Thymus (tissue), 14 donors: ENCODE measurements at places on chromosomes 5 and 9. TPM values are rescaled to one million over a fixed set of nuclear protein-coding genes. Genes with fewer than 3 reads are reported as not detected.
A peak's percentile ranks its signal among the peaks of the same experiment; 100 is the strongest.

DNA sequence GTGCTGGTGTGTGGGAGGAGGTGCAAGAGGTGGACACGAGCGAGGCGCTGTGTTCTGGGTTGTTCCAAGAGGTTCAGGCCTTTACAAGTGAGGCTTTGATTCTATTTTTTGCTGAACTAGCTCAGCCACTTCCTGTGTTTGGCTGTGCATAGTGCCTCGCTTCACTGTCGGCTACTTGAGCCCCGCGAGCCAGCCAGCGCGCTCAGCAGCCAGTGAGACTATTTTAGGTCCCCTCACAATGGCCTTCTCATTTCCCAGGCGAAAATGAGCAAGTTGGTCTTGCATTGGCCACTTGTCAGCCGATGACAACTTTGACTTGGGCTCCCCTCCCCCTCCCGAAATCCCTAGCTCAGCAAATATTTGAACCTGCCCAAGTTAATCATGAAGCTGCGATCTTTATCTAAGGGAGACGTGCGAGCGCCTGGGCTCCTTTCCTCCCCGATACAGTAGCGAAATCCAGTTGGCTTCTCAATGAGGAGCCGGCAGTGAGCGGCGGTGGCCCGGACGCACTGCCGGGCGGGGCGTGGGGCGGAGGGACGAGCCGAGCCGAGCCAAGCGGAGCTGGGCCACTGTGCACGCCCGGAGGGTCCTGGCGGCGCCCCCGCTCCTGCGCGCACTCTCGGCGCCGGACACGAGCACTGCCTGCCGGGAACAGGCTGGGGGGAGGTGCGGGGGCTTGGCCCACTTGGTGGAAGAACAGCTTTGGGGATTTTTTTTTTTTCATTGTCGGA is 72.6 kb downstream of the PIK3R1 start:
- H3K4me1 ChIP-seq: peaks cover 37% of the 10 kb centered on the region
- H3K4me3 ChIP-seq: peak overlapping the region; percentile 61
- DNase-seq: no peak
- H3K27ac ChIP-seq: peak overlapping the region; percentile 83
- H3K36me3 ChIP-seq: peaks cover 4% of the 10 kb centered on the region
- no peaks in the 10 kb centered on the region for H3K27me3 ChIP-seq

GRCh38 chr5:61010467-61011454 is 65.8 kb downstream of the NDUFAF2 start:
- H3K36me3 ChIP-seq: no peaks in the 10 kb centered on the region
- H3K4me3 ChIP-seq: no peak overlapping the region
- H3K4me1 ChIP-seq: no peaks in the 10 kb centered on the region
- no peak for DNase-seq
- H3K27ac ChIP-seq: no peak overlapping the region

GRCh38 chr5:174489215-174489614 is 235.2 kb upstream of the MSX2 start:
- H3K27me3 ChIP-seq: no peaks in the 10 kb centered on the region
- H3K27ac ChIP-seq: no peak overlapping the region
- no peak for DNase-seq
- H3K4me3 ChIP-seq: no peak overlapping the region
- H3K4me1 ChIP-seq: no peaks in the 10 kb centered on the region

DNA sequence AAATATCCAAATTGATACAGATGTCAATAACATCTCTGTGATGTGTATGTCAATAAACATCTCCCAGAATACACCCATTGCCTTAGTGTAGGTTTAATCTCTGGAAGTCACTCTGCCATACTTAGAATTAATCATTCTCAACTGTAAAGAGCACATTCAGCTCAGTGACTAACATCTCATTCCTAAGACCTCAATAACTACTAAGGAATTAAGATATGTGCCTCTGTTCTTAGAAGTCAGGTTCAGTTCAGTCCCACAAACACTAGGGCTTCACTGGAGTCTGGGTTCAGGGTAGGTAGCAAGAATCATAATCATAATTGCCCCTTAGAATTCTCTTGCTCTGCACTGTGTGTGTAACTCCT is 31.7 kb downstream of the UGCG start:
- H3K36me3 ChIP-seq: peaks cover 15% of the 10 kb centered on the region
- DNase-seq: no peak
- peaks cover 21% of the 10 kb centered on the region for H3K4me1 ChIP-seq
- H3K27ac ChIP-seq: no peak overlapping the region
- no peaks in the 10 kb centered on the region for H3K27me3 ChIP-seq
- H3K4me3 ChIP-seq: no peak overlapping the region

DNA sequence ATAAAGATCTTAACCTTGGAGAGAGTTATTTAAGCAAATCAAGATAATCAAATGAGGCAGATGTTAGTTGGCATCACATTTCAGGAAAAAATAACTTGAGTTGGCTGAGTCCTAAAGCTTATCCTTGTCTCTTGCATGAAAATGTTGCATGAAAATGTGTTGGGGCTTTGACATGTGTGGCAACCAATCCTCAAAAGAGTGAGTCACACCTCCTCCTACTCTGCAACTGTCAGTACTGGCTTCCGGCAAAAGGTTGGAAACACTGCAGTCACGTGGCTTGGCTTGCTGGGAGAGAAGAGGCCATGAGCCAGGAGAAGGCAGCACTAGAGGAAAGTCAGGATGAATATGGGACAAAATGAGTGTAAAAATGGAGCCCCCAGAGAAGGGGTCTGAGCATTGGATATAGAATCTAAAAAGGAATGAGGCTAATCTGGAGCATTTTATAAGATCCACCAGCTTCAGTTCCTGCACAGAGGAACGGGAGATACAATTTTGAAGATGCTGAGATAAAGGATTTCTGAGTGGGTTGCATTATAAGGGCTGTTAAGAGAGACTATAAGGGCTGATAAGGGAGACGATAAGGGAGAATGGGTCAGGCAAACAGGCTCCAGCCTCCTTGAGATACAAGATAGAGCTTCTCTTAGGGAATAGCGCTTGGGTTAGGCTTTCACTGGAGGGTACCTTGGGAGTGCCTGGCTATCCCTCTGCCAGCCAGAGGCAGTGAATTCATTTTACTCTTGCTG is 43.1 kb downstream of the SPATA31D1 start:
- no peak for DNase-seq
- no peak overlapping the region for H3K27ac ChIP-seq
- H3K27me3 ChIP-seq: no peaks in the 10 kb centered on the region
- no peak overlapping the region for H3K4me3 ChIP-seq
- H3K36me3 ChIP-seq: no peaks in the 10 kb centered on the region

GRCh38 chr5:76982450-76982849 is 29.6 kb downstream of the CRHBP start:
- H3K36me3 ChIP-seq: no peaks in the 10 kb centered on the region
- H3K4me3 ChIP-seq: no peak overlapping the region
- H3K27ac ChIP-seq: no peak overlapping the region

DNA sequence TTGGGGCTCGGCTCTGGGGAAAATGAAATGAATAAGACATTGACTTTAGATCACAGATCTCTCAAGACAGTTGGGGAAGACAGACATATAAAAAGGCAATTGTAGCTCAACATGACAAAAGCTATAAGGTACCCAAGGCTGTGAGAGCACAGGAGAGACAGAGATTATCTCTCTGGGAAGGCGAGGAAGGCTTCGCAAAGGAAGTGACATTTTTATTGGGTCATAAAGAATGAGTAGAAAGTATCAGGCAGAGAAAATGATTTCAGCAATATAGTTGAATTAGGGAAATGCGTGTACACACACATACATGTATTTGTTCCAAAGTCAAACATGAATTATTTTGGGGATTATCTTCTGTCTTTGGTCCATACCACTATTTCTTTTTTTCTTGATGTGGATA is 381.8 kb upstream of the ADAMTSL1 start:
- no peaks in the 10 kb centered on the region for H3K4me1 ChIP-seq
- DNase-seq: no peak
- H3K27ac ChIP-seq: no peak overlapping the region
- H3K36me3 ChIP-seq: no peaks in the 10 kb centered on the region

- no peaks in the 10 kb centered on the region for H3K4me1 ChIP-seq
- H3K36me3 ChIP-seq: no peaks in the 10 kb centered on the region
- H3K27me3 ChIP-seq: peaks cover 22% of the 10 kb centered on the region
These were observed 229.0 kb downstream of the ROR2 start for GRCh38 chr9:91720751-91721705.

GRCh38 chr5:57456531-57457135 is 26.0 kb downstream of the ACTBL2 start:
- H3K27me3 ChIP-seq: no peaks in the 10 kb centered on the region
- H3K4me3 ChIP-seq: no peak overlapping the region
- H3K27ac ChIP-seq: no peak overlapping the region
- H3K36me3 ChIP-seq: no peaks in the 10 kb centered on the region
- H3K4me1 ChIP-seq: peaks cover 5% of the 10 kb centered on the region

- DNase-seq: no peak
- H3K27ac ChIP-seq: no peak overlapping the region
- H3K4me1 ChIP-seq: no peaks in the 10 kb centered on the region
- H3K4me3 ChIP-seq: no peak overlapping the region
- H3K36me3 ChIP-seq: peaks cover 72% of the 10 kb centered on the region
These were observed 28.2 kb downstream of the MTAP start for GRCh38 chr9:21830589-21830988.

- no peaks in the 10 kb centered on the region for H3K4me1 ChIP-seq
- no peaks in the 10 kb centered on the region for H3K36me3 ChIP-seq
- no peaks in the 10 kb centered on the region for H3K27me3 ChIP-seq
- H3K4me3 ChIP-seq: no peak overlapping the region
These were observed 1938.4 kb upstream of the C9orf72 start for GRCh38 chr9:29511680-29512079.

DNA sequence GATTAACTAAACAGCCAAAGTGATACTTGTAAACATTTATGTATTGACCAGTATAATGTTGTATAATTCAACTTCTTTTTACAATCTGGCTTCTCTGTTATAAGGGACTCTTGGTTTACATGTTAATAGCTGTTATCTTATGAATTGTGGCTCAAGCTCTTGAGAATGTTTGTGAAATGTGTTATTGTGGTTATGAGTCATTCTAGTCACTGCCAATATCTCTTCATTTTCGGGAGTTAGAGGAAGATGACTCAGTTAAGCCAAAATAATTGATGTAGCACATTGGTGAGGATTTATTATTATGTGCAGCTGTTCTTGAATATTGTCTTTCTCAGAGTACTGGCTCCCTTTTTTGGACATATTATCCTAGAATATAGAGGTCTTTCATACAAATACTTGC is 655.2 kb upstream of the RIOK2 start:
- no peaks in the 10 kb centered on the region for H3K27me3 ChIP-seq
- no peaks in the 10 kb centered on the region for H3K36me3 ChIP-seq
- H3K27ac ChIP-seq: no peak overlapping the region
- DNase-seq: no peak
- no peaks in the 10 kb centered on the region for H3K4me1 ChIP-seq
- no peak overlapping the region for H3K4me3 ChIP-seq

DNA sequence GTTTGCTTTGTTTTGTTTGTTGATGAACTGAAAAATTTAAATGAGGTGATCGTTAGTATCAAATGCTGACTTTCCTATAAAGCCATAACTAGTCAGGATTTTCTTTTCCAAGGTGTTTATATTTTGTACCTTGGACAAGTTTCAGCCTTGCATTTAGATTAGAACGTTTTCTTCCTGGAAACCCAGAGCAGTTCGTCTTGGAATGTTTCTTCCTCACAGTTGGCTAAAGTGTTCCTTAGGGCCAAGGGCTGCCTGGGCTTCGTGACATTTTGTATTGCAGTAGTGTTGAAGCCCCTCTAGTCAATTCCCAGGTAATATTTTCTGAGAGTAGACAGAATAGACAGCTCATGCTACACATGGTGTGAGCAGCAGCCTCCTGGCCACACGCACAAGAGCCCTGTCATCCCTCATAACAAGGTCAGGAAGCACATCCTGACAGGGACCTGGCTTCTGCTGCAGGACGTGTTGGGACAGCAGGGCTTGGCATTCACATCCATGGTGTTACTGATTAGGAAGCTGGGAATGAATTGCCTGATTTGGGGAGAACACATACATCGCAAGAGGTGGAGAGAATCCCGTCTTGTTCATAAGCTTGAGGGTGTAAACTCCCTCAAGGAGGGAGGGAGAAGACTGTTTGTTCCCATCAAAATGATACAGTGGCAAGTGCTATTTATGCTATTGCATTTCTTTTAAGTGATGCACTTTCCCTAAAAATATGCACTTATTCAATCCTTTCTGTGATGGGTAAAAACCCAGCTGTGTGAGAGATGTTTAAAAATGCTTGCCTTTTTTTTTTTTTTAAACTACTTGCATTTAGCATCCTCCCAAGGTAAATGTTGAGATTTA is 31.7 kb downstream of the FUBP3 start:
- peaks cover 50% of the 10 kb centered on the region for H3K36me3 ChIP-seq
- H3K27me3 ChIP-seq: no peaks in the 10 kb centered on the region
- DNase-seq: no peak
- H3K27ac ChIP-seq: no peak overlapping the region
- H3K4me1 ChIP-seq: no peaks in the 10 kb centered on the region

DNA sequence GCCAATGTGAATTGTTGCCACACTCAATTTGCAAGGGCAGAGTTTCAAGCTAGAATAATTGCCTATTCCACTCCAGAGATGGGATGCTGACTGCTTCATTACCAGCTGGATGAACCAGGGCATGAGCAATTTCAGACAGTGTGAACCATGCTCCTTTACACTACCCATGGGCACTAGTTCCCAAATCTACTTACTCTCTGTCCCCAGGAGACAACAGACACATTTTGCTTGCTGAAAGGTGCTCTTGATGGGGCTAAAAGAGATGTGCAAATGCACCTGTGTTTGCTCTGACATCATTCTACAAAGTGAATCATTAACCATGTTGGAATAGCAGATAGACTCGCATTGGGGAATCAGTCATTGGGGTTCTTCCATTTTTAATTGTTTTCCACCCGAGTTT is 522.3 kb upstream of the NUDT12 start:
- no peaks in the 10 kb centered on the region for H3K36me3 ChIP-seq
- H3K27me3 ChIP-seq: no peaks in the 10 kb centered on the region
- no peak for DNase-seq
- no peaks in the 10 kb centered on the region for H3K4me1 ChIP-seq

DNA sequence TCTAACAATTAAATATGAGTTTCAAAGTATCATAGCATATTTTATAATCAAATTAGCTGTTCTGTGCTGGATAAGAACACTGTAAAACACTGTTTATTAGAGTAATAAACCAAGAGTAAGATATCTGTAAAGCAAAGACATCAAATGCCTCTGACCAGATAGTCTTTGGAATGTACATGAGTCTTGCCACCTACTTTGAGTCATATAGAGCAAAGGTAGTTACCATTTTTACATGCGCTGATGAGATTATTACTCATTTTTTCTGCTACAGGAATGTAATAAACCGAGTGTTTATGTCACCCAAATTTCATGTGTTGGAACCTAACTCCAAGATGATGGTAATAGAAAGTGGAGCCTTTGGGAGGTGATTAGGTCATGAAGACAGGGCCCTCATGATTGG is 654.5 kb downstream of the CETN3 start:
- H3K27me3 ChIP-seq: no peaks in the 10 kb centered on the region
- no peak overlapping the region for H3K27ac ChIP-seq

SPINK13 gene
- not detected for total RNA-seq

ORM1 gene
- total RNA-seq: 3.1 TPM

SOX30 gene
- total RNA-seq: 0.24 TPM

SPACA9 gene
- total RNA-seq: 4.6 TPM

ZNF883 gene
- total RNA-seq: 2.0 TPM

SV2C gene
- 0.05 TPM for total RNA-seq

SLC36A2 gene
- not detected for total RNA-seq

SLC30A5 gene
- total RNA-seq: 37.6 TPM

FAM221B gene
- under 0.01 TPM for total RNA-seq

SHROOM1 gene
- total RNA-seq: 0.90 TPM
